ENCODE measurements at places on chromosomes 1 and 21.
A peak's percentile ranks its signal among the peaks of the same experiment; 100 is the strongest.

DNA sequence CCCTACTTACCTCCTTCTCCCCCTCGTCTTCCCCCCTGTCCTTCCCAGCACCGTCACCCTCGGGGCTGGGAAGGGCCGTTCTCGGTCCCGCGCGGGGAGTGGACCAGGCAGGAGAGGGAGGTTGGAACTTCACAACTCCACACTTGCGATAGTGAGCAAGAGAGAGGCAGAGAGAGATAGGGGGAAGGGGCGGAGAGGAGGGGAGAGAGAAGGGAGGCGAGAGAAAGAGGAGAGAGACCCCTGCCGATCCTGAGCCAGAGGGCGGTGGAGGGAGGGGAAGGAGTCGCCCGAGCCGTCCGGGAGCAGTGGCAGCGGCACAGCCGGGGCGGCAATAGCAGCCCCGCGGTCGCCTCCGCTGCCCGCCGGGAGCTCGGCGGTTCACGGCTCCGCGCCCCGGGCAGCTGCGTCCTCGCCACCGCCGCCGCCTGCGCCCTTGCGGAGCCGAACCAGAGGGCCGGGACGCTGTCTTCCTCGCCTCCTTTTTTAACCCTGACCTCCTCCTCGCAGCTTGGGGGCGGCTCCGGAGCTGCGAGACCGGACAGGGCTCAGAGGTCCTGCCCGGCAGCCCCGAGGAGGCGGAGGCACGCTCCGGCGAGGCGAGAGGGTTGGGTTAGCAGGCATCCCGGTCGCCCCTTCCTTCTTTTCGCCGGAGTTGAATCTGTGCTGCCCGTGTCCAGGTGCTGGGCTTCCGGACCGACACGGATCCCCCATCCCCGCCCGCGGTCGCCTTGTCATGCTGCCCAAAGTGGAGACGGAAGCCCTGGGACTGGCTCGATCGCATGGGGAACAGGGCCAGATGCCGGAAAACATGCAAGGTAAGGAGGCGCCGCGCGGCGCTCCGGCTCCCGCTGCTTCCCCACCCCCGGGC lies 11.7 kb downstream of the NR5A2 start:
- peak; percentile 59 for DNase-seq

DNA sequence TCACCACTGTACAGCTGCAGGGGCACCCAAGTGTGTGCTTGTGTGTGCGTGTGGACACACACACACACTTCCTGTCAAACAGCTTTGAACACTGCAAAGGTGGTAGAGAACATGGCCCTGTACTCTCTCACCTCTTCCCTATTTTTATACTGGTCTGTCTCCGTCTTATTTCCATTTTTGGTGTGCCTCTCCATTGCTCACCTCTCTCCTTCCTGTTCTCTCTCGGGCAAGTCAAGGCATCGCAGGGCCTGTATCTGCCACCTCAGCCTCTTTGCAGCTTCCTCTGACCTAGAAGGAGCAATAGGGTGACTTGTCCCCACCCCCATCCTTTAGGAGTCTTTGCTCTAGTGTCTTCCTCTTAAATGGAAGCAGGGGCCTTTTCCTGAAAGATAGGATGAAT lies 2.2 kb downstream of the SMCP start:
- no peak for DNase-seq

DNA sequence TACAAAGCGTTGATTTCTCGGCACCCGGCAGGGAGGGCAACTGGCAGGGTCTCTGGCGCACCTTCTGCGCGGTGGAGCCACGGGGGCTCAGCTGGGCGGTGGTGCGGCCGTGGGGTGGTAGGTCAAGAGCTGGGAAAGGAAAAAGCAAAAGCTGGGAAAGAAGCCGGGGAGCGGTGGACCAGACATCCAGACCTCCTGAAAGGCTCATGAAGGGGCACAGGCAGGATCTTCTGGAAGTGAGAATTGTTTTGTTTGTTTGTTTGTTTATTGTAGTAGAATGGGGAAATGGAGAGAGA lies 7.2 kb upstream of the RNU1-1 start:
- DNase-seq: no peak

GRCh38 chr1:208105756-208106155 lies 138.4 kb downstream of the PLXNA2 start:
- DNase-seq: no peak

DNA sequence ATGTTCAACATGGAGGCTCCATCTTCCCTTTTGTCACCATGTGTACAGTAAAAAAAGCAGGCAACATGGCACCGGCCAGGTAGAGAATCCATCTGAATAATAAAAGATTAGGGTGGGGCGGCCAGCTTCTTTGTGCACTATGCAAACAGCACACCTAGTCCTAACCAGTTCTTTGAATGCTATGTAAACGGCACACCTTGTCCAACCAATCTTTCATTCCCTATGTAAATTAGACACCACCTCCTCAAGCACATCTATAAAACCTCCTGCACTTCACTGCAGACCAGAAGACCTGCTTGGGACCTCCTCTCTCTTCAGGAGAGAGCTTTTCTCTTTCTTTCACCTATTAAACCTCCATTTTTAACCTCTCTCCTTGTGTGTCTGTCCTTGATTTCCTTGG lies 28.2 kb downstream of the TFB2M start:
- no peak for DNase-seq

DNA sequence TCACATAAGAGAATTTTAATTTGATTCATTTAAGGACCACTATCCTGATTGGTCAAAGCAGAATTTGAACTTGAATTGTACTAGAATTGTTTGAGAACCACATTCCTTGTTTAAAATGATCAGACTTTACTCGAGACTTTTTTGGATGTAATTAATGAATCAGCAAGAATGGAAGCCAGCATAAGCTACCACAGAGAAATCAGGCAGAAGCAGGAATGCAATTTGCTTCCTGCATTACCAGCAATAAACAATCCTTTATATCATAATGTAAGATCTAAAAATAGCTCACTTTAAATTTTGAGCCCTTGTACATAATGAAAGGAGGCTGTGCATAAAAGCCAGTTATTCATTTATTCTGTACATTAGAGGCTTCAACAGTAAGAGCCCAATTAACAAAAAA lies 119.8 kb upstream of the BACE2 start:
- no peak for DNase-seq

- DNase-seq: no peak
Observed at GRCh38 chr1:26372039-26372438, 511 bp downstream of the ZNF683 start.

DNA sequence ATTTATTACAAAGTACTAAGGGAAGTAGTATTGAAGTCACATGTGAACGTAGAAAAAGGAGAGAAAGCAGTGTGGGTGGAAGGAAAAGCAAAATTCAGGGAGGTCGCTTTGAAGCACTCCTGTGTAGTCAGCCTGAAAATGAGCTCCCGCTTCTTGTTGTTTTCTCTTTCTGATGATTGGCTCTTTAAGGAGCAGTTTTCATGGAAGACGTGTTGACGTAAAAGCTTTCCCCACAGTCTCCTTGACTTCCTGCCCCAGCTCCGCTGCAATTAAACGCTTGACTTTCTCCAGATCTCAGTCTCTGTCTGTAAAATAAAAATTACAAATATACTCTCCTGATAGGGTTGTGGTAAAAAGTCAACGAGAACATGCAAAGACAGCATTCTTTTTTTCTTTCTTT lies 661.5 kb upstream of the ZP4 start:
- no peak for DNase-seq

- DNase-seq: no peak
Observed at GRCh38 chr1:160309185-160309557, 24.2 kb upstream of the PEX19 start.

DNA sequence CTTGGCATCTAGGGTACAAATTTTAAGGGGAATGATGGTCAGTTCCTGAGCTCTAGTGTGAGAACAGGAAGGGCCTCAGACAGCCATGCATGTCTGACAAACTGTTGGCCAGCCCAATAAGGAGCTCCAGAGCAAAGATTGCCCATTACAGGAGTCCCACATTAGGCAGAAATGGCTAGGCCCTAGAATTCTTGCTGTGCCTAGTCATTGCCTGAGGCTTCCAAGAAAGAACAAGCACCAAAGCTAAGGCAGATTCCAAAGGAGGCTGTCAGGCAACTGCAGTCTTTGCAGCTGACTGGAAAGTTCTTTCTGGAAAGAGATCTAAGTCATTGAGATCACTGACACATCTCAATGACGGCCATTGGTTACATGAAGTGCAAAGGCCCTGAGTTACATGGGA lies 3.9 kb upstream of the STIL start:
- DNase-seq: no peak

- DNase-seq: no peak
Observed at GRCh38 chr1:87113313-87113712, 198.9 kb downstream of the HS2ST1 start.

DNA sequence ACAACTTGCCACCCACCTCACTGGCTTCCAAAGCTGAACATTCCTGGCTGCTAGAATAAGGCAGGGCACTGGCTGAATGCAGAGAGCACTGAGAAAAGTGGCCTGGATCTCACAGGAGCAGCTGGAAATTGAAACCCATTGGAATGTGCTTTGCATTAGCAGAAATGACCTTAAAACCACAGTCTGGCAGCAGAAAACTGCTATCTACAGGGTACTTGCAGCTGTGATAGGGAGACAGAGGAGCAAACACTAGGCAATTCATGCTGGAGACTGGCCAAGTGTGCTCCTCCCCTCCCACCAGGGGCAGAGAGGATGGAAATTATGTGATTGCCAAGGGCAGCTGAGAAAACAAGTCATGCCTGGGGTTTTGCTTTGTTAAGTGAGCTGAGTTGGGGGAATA lies 47.2 kb downstream of the HSD3B1 start:
- DNase-seq: no peak

DNA sequence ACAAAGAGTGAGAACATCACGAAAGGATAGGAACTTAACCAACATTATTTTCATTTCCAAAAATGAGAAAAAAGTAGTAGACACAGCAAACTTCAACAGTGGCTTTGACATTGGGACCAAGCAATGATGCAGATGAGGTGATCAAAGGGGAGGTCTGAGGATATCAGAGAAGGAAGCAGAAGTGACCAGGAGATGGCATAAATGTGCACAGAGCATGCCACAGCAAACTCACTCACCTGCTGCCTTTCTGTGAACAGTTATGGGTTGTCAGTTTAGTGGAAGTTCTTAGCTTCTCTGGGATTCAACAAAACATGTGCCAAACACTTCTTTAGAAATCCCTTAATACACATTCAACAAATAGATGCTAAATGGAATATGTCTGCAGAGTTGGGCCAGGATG lies 290.1 kb downstream of the PLPP3 start:
- no peak for DNase-seq

DNA sequence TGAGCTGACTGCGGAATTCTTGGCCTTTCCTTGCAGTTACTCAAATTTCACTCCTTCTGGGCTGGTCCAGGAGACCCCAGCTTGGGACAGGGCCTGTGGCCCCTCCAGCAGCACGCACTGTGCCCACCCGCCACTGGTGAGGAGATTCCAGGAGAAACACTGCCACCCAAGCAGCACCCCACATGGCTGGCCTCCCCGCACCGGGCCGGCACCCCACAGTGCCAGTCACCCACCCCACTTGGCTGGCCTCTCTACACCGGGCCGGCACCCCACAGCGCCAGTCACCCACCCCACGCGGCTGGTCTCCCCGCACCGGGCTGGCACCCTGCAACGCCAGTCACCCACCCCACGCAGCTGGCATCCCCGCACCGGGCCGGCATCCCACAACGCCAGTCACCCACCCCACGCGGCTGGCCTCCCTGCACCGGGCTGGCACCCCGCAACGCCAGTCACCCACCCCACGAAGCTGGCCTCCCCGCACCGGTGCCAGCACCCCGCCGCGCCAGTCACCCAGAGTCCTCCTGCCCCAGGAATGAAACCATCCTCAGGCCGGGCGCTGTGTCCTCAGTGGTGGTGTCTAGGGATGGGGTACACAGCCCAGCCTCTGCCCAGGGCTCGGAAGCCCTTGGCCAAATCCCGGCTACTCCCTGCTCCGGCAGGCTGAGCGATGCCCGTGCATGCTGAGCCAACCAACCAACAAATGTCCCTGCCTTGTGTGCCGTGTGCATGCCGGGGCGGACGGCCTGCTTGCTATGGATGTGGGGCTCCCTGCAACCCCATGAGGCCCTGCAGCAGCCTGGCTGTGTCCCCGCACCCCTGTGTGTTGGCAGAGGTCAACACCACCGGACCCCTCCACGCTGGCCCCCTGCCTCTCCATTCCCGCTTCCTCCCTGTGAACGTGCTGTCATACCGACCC lies 38.6 kb upstream of the TSPEAR start:
- no peak for DNase-seq

DNA sequence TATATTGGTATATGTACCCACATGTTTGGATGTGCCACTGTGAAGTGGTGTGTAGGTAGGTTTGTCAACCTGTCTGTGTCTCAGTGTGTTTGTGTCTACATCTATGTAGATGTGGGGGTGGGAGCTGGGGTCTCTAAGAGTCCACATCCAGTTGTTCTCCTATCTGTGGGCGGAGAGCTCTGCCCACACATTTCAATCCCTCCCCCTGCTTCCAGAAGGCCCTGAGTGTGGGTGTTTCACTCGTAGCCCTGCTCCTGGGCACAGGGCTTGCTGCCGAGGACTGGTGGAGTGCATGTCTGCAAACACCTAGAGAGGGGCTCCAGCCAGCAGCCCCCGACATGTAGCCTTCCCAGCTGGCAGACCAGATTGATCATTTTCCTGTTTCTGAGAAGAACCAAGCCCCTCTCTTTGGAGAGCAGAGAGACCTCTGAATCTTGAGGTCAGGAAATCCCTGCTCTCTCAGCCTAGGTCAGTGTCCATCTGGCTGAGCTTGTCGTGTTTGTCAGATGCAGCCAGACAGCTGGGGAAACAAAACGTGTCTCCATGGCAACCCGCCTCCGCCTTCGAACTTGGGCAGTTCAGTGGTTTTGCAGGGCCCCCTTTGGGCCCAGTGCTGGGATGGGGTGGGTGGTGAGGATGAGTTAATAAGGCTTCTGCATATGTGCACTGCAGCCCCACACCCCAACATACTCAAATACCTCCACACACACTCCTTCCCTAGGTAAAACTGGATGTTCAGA lies 31.2 kb upstream of the SYNC start:
- DNase-seq: peak; percentile 49

DNA sequence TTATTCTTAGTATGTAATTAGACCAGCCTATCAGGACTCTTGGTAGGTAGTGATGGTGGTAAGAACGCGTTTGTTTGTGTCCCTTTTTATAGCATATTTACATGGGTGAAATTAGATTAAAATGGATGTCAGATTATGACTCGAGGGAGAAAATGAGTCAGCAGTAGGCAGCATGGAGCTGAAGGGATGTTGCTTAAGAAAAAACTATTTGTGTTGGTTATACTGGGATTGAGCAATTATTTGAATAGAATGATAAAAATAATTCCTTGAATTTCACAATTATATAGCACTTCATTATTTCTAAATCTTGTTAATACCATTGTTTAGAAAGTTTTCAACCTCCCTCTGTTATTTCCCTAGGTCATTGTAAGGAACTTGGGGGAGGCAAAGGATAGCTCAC lies 348.8 kb downstream of the RYR2 start:
- no peak for DNase-seq

GRCh38 chr21:43369124-43369523 lies 57.8 kb downstream of the SIK1 start:
- DNase-seq: no peak

GRCh38 chr21:45379901-45380330 lies 25.0 kb upstream of the COL18A1 start:
- DNase-seq: no peak
